Skeletal muscle cell (primary cell): ENCODE measurements at places on chromosomes 4 and X.

DNA sequence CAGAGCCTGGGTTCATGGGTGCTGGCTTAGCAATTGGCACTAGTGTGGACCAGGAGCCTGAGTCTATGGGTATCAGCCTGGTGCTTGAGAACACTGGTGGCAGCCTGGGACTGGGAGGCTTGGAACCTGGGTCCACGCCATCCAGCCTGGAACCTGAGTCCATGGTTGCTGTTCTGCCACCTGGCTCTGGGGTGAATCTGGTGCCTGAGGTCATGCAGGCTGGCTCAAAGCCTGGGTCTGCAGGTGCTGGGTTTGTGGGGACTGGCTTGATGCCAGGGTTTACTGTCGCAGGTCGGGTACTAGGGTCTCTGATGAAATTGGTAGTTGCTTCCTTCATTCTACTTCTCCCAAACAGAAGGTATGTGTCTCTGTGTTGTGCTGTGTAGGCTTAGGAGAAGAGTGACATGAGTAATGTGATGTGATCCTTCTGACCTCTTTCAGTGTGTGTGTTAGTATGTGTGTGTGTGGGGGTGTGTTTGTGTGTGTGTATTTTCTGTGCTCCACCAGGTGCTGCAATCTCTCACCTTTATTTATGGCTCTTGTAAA lies 517.0 kb upstream of the EPHA5 start:
- no peak for DNase-seq

DNA sequence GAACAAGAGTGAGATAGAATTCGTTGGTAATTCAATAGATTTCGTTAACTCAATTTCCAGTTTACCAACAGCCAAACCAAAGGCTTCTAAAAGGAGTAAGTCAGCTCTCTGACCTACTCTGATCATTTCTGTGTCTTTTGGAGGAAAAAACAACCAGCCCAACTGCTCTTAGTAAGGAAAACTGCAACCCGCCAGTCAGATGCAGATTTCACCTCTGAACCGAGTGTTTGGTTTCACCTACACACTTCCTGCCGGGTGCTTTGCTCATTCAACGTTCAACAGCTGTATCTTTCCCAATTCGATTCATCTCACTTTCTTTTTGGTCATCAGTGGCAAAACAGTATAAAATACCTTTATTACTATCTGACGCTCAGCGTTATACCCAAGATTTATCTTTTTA lies 24.5 kb downstream of the TMSB4X start:
- DNase-seq: no peak

GRCh38 chr4:76188557-76188956 lies 25.1 kb downstream of the SCARB2 start:
- no peak for DNase-seq

GRCh38 chrX:3263681-3264126 lies 82.7 kb downstream of the MXRA5 start:
- no peak for DNase-seq

DNA sequence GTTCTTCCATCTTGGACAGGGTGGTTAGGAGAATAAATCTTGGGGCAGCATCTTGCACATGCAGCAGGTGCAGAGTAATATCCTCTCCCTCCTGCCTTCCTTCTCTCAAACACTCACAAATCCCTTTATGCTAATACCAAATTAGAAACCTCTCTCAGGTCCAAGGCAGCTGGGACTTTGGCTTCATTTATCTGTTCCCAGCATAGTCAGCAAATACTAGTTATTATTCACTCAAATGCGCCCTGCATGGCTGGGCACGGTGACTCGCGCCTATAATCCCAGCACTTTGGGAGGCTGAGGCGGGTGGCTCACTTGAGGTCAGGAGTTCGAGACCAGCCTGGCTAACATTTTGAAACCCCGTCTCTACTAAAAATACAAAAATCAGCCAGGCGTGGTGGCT lies 156.0 kb upstream of the GALNT7 start:
- no peak for DNase-seq
